Right ventricle myocardium inferior (tissue), 1 donor: ENCODE measurements at places on chromosomes 12 and 14. TPM values are rescaled to one million over a fixed set of nuclear protein-coding genes. Genes with fewer than 3 reads are reported as not detected.

Gene PLCZ1
- total RNA-seq = not detected

Gene MGAT4C
- 4.4 TPM for total RNA-seq

Gene RASSF8
- total RNA-seq = 26.2 TPM

Gene KIF26A
- 6.4 TPM for total RNA-seq

Gene TMTC1
- total RNA-seq = 33.8 TPM

Gene RPL10L
- total RNA-seq = not detected

Gene C1R
- total RNA-seq = 227 TPM

Gene ZC3H10
- 7.3 TPM for total RNA-seq

Gene KRT78
- not detected for total RNA-seq

Gene TSHR
- not detected for total RNA-seq

Gene ADAMTS20
- total RNA-seq = not detected

Gene TPH2
- total RNA-seq = not detected

Gene KCNK10
- not detected for total RNA-seq

Gene SCNN1A
- total RNA-seq = 0.46 TPM

Gene FGD4
- total RNA-seq = 17.4 TPM

Gene DBX2
- 0.24 TPM for total RNA-seq

Gene ZCCHC8
- total RNA-seq = 8.9 TPM

Gene PRH2
- not detected for total RNA-seq

Gene NDRG2
- total RNA-seq = 321 TPM

Gene LHX5
- total RNA-seq = not detected

Gene ACRBP
- 1.2 TPM for total RNA-seq

Gene RDH12
- total RNA-seq = not detected

Gene TOMM20L
- not detected for total RNA-seq

Gene NDUFA9
- total RNA-seq = 343 TPM

Gene ASCL1
- not detected for total RNA-seq

Gene SVOP
- total RNA-seq = 5.5 TPM

Gene FOXN4
- not detected for total RNA-seq

Gene SELPLG
- total RNA-seq = 4.9 TPM

Gene TEX52
- not detected for total RNA-seq

Gene SAMD15
- total RNA-seq = 0.08 TPM

Gene SERPINA12
- not detected for total RNA-seq

Gene CLEC4A
- 1.2 TPM for total RNA-seq

Gene B4GALNT1
- total RNA-seq = 7.3 TPM

Gene CAPZA3
- total RNA-seq = not detected

Gene TAS2R42
- total RNA-seq = not detected

Gene LBHD2
- not detected for total RNA-seq

Gene MYH7
- total RNA-seq = 11,833 TPM

Gene LTBR
- 34.3 TPM for total RNA-seq

Gene SERPINA10
- total RNA-seq = not detected

Gene FOXG1
- total RNA-seq = not detected

Gene SLC8A3
- 0.14 TPM for total RNA-seq

Gene SPRING1
- total RNA-seq = 9.4 TPM

Gene GPD1
- 51.1 TPM for total RNA-seq

Gene RNASE7
- not detected for total RNA-seq

Gene BEGAIN
- total RNA-seq = 0.68 TPM

Gene SPIC
- total RNA-seq = not detected

Gene NANOG
- not detected for total RNA-seq

Gene FGF6
- not detected for total RNA-seq

Gene MYF6
- total RNA-seq = not detected

Gene PIWIL1
- total RNA-seq = not detected
